ENCODE measurements at places on chromosomes 6 and 20. TPM values are rescaled to one million over a fixed set of nuclear protein-coding genes. Genes with fewer than 3 reads are reported as not detected.

GRCh38 chr6:144284783-144285547 lies at the start of gene UTRN:
TSS of gene UTRN (plus strand) at chr6:144285335. CDS start at chr6:144291829, 6,494 bp downstream.
- peak; percentile 91 for DNase-seq

DNA sequence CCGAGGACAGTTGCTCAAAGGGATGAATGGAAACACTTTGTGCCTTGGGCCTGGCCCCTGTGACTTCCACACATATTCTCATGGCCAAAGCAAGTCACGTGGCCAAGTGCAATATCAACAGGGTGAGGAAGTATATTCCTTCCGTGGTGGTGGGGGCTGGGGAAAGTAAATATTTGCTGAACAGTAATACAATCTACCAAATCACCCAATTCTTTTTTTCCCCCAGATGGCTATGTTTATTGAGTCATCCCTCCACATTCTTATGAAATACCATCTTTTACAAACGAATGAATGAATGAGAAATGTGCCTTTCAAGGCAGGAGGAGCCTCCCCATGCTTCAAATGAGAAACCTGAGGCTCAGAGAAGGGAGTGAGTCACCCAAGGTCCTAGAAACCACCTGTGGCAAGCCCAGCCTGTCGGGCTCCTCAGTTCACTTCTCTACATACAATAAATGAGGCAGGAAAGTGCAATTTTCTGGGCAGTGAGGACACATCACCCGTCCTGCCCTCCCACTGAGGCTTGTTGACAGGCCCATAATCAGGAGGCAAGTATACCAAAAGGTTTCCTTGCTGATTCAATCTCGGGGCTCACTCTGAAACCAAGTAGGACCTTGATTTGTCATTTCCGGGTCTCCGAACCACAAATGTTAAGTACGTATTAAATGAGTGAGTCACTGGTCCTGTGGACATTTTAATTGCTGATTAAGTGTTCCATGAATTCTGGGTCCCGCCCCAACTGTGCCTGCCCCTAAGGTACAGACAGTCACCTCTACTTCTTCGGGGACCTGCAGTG lies 25.3 kb upstream of the TOP1 start:
- no peak for DNase-seq

GRCh38 chr6:21604081-21604480 lies 10.5 kb downstream of the SOX4 start:
- DNase-seq, result no peak

GRCh38 chr6:93678841-93679454 lies 259.6 kb upstream of the EPHA7 start:
- no peak for DNase-seq

DNA sequence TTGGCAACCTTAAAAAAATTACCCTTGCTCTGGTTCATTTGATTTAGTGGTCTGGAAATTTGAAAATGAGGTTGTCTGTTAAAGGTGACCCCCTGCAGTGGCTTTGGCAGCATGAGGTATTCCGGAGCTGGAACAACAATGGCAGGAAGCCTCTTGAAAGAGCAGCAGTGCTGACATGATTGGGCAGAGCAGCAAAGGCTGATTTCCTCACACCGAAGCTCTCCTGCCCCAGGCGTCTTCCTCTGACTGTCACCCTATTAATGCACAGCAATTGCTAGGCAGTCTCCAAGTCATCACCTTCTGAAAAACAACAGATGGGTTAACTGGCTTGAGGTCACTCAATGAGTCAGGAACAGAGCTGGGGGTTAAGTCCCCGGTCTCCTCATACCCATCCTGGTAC lies 241.8 kb upstream of the MMS22L start:
- no peak for DNase-seq

DNA sequence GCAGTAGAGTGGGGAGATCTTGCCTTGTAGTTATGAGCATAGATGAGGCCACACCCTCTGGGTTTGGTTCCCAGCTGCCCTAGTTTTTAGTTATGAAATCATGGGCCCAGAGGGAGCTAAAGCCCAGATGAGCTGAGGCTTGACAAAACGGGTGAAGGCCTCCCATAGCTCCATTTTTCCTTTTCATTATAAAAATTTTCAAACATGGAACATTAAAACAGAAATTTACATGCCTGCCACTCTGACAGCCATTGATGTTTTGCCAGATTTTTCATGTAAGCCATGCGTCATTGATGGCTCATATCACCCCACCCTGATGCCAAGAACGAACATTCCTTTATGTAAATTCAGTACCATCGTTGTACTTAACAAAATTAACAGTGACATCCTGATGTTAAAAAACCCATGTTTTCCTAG lies 67.9 kb downstream of the IGF2R start:
- DNase-seq, result no peak

DNA sequence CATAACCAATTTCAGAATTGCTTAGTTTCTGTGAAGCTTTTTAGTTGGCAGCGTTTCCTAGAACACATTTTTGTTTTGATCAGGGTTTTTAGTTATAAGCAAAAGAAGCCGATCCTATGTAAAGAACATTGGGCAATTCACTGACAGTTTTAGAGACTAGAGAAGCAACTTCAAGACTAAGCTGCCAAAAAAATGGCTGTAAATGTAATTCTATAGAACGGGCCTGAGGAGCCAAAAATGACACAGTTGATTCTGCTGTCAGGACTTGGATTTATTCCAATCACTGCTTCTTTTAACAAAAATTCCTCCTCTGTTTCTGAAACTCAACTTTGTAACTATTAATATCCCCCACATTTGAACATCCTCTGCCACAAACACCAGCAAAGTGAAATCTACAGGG lies 236.0 kb upstream of the EYS start:
- DNase-seq, result no peak

- DNase-seq, result no peak
Measured at GRCh38 chr20:63268671-63269439, 3.8 kb upstream of the ARFGAP1 start.

DNA sequence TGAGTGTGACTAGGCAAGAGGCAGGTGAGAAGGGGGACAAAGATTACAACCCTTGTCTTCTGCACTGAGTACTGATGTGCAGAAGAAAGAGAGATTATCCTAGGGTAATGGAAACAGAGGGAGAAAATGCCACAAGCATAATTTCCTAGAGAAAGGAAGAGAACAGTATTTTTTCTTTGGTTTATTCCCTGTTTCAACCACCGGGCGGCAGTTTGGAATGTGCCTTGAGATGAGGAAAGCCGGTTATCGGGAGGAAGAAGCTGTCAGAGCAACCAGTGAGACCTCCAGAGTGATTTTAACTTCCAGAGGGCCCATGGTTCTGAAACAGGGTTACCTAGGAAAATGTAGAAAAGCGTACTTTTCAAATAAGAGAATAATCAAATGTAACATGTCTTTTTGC lies 121.4 kb downstream of the REV3L start:
- DNase-seq, result no peak

- peak; percentile 62 for DNase-seq
Measured at GRCh38 chr6:24910961-24911725, 24.6 kb downstream of the RIPOR2 start.

The SLC17A2 gene
- not detected for total RNA-seq

The ADGRB3 gene
- 5.4 TPM for total RNA-seq

The WFDC5 gene
- total RNA-seq, result not detected
